ENCODE measurements at places on chromosomes 7 and 10.

DNA sequence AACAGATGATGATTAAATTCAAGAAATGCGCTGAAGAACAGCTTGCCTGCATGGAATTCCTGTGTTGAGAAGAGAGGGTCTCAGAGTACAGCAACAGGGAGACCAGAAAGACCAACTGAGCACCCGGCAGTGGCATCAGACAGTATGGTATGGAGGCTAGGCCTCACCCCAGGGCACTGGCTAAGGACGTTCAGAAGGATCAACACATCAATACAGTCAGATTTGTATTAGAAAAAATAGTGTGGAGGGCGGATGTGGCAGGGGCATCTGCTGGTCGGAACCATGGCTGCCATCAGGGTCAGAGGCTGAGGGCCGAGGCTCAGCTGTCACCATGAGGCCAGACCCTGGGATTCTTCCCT, 142.1 kb downstream of the ADARB2 start:
- no peak for DNase-seq

DNA sequence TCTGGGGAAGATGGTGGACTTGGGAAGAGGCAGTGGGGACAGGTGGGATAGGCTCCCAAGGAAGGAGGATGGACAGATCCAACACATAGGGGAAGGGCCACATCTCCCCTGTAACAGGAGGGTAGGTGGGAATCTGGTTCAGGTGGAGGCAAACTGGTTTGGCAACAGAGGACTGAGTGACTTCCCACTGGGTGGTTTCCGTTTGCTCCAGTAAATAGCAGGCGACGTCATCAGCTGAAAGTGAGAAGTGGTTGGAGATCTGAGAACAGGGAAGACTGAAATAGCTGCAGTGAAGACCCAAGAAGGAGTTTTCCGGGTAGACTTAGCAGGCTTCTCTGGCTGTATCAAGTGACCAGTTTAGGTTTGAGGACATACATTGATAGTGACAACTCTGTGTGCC, 504.4 kb downstream of the GALNT17 start:
- DNase-seq = no peak

DNA sequence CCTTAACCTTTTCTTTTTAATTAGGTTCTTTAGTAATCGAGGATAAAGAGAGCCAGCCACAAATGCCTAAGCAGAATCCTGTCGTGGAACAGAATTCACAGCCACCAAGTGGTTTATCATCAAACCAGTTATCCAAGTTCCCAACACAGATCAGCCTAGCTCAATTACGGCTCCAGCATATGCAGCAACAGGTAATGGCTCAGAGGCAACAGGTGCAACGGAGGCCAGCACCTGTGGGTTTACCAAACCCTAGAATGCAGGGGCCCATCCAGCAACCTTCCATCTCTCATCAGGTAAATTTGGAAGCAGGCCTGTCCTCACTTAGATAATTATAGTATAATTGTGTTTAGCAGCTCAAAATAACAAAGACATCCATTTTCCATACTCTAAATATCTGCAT, 94.6 kb downstream of the TRIM24 start:
- no peak for DNase-seq

DNA sequence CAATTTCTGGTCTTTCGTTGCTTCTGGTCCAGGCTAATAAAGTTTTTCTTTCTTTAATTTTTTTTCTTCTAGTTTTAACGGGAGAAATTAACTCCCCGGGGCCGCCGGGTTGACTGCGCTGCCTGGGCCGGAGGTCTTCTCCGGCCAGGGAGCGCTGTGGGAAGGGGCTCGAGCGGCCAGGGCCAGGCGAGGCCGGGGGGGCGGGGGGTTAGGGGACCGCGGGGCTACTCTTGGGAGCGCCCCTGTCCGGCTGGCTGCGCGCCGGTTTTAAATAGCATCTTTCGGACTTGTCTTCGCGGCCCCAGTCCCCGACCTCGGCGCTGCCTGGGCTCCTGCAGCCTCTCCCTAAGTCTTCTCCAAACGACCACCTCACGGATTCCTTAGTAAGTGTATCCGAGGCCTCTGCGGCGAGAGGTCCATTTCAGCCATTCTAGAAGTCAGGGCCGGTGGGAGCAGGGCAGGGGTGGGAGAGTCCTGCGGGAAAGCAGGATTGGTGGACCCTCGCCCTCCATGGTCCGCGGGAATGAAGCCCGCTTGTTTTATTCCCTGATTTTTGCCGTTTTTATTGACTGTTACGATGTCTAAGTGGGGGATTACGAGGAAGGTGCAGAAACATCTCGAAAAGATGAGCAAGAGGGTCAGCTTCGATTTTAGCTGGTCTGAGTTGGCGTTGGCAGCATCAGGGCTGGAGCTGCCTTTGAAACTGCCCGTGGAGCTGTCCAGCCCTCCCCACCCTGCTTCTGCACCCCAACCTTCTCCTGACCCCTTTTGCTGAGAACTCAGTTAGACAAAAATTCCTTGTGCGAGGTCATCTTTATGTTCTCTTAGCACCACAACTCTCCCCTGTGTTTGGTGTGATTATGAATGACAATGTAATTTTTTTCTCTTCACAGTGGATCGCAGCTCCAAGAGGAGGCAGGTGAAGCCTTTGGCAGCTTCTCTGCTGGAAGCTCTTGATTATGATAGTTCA, 555 bp downstream of the PHF14 start:
- DNase-seq = no peak

- no peak for DNase-seq
These were observed 280.8 kb upstream of the CDC14C start for GRCh38 chr7:48643431-48644013.

GRCh38 chr10:124306922-124307371, 111.8 kb downstream of the OAT start:
- no peak for DNase-seq

GRCh38 chr7:75629044-75629443, 109.7 kb downstream of the HIP1 start:
- no peak for DNase-seq

DNA sequence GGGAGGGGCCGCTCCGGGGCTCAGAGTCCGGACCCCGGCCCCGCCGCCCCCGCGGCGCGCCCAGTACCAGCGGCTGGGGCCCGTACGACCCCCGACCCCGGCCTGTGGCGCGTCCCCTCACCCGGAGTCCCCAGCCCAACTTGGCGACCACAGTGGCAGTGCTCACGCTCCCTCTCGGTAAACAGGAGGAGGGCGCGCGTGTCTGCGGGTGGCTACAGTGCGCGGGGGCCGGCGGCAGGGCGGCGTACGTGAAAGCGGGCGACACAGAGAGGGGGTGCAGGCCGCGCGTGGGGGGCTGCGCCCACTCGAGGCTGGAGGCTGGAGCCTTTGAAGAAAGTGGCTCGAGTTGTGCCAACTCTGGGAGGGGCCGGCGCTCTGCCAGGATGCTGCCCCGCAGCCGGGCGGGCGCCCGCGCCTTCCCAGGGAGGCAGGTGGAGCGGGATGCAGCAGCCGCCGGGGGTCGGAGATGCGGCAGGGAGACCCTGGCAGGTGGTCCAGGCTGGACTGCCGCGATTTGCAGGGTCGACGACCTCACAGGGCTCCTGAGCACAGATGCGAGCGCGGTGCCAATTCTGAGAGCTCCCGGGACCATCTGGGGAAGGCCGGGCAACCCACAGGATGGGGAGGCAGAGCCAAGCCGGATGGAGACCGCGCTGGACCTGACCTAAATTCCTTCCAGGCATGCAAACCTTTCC, 655 bp downstream of the PTPRE start:
- DNase-seq = peak; percentile 26

- DNase-seq = no peak
These were observed 24.7 kb upstream of the PIK3CG start for GRCh38 chr7:106840342-106840741.

GRCh38 chr7:11648980-11649379, 183.0 kb downstream of the THSD7A start:
- no peak for DNase-seq

- no peak for DNase-seq
These were observed 20.1 kb upstream of the SMNDC1 start for GRCh38 chr10:110324805-110325280.

DNA sequence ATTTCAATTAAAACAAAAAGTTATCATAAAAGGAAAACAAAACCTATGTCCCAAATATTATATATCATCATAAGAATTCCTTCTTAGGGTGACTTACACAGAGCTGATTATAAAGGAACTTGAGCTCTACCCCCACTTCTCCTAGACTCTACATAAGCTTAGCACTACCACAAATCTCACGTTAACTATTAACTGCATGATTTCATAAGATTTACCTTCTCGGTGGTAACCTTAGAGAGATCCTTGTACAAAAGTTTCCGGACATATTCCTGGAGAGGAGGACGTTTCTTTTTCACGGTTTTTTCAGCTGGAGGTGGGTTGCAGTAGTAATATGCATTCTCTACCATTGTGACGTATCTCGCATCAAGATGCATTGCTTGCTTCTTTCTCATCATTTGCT, 83.7 kb downstream of the UPF2 start:
- no peak for DNase-seq

- no peak for DNase-seq
These were observed 17.5 kb downstream of the RGR start for GRCh38 chr10:84262190-84262956.

DNA sequence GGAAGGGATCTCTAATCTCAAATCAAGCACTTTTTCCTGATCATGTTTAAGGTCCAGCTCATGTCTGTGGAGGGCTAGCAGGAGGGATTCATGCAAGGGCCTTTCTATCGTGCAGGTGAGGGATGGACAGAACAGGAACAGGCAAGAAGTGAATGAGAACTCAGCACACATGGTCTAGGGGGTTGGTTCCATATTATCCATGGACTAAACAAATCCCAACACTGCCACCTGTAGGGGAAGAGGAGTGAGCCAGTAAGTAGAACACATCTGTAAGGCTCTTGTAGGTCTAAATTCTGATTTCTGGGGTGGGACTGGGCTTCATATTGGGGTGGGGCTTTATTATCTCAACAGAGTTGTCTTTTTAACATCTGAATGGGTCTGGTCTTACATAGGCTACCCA, 138.0 kb upstream of the TARP start:
- DNase-seq = no peak

DNA sequence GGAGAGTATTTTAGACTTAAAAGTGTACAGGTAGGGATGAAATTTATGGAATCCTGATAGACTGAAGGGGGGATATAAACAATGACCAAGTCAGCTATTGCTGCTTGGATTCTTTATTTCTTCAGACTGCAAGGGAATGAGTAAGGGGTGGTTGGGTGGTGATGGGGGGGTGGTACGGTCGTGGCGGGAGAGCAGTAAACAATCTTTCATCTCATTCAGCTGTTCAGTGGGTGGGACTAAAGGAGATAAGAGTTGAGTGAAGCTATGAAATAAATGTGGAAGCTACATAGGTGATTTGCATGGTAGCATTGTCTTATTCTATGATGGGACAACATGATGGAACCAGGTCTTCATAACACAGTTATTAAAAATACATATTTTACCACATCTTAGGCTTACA, 1.8 kb downstream of the SEPTIN7 start:
- DNase-seq = peak; percentile 22

DNA sequence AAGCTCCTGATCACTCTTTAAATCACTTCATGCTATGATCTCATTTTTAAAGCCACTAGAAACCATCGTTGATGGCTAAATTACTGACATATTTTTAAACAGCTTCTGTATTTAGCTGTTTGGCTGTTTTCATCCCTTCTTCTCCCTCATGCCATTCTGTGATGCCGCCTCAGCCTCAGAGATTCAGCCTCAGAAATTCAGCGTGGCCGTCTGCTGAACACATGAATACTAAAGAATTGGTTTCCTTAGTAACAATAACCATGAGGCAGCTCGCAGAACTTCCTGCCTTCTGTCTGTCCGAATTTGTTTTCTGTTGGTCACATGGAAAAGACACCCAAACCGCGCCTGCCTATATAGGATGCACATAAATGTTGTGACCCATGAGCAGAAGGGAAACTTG, 31.0 kb upstream of the FZD1 start:
- no peak for DNase-seq

GRCh38 chr10:87715552-87716347, 56.1 kb downstream of the PAPSS2 start:
- no peak for DNase-seq

DNA sequence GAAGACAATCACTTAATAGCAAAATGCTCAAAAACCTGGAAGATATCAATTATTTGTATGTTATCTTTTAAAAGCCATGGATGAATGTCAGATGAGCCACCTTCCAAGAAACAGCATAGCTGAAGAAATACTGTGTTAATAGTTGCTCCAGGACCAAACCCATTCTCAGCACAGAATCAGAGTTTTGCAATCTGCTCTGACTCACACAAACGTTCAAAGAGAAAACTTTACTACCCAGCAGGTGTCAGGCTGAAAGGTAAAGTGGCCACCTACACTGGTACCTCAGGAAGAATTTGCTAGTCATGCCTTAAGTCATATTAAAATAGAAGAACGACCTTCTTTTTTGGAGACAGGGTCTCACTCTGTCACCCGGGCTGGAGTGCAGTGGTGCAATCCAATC, 526.5 kb downstream of the PARD3 start:
- no peak for DNase-seq

DNA sequence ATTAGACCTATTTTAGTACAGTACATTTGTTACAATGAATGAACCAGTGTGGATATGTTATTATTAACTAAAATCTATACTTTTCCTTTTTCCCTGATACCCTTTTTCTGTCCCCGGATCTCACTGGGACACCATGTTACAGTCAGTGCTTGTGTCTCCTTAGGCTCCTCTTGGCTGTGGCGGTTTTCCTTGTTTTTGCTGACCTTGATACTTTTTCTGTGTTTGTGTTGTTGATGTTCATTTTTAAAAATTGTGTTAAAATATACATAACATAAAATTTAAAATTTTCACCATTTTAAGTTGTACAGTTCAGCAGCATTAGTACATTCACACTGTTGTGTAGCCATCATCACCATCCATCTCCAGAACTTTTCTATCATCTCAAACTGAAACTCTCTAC, 54.2 kb upstream of the OSBPL3 start:
- no peak for DNase-seq

- DNase-seq = no peak
These were observed 15.0 kb downstream of the ANKRD1 start for GRCh38 chr10:90905925-90906324.

DNA sequence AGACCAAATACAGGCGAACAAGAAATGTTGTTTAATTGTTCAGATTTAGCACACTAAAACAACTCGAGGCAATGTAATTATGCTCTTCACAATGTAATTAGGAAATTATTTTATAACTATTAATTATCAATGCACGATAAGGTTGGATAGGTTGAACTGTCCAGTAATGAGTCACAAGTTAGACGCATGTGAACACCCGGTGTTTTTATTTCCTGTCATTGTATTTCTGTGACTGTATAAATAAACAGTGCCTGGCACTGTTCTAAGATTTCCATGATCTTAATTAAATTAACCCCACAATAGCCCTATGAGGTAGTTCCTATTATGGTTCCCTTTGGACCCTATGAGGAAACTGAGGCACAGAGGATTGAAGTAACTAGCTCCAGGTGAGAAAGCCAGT, 26.2 kb downstream of the C10orf105 start:
- no peak for DNase-seq

GRCh38 chr7:51451751-51452476, 135.3 kb upstream of the COBL start:
- DNase-seq = no peak
